HS-5 (cell line): ENCODE measurements at places on chromosomes 16 and 17.

GRCh38 chr16:28524681-28525171 lies 14.0 kb downstream of the NUPR1 start:
- DNase-seq, result no peak

DNA sequence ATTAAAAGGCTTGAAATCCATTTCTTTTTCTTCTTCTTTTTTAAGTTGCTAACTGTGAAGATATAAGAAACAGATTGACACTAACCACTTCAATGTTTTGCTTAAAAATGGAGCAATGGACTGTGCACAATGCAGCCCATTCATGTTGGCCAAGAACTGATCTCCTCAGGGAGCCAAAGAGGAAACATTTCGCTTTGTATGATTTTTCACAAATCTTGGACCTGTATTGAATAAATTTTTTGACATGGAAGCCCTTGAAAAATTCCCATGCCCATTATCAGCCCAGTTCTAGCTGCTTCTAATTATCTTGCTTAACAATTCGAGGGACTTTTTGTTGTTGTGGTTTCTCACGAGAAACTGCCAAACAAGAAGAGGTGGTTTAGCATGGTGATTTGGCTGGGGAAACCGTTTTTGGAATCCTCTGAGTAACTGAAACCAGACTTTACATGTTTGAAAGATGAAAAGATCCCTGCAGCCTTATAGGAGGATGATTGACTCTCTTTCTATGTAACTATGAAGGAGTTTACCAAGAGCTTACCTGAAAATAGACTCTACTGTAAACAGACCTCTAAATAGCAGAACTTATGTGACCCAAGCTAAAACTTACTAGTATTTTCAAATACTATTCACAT lies 1389.4 kb upstream of the GOT2 start:
- no peak for DNase-seq

DNA sequence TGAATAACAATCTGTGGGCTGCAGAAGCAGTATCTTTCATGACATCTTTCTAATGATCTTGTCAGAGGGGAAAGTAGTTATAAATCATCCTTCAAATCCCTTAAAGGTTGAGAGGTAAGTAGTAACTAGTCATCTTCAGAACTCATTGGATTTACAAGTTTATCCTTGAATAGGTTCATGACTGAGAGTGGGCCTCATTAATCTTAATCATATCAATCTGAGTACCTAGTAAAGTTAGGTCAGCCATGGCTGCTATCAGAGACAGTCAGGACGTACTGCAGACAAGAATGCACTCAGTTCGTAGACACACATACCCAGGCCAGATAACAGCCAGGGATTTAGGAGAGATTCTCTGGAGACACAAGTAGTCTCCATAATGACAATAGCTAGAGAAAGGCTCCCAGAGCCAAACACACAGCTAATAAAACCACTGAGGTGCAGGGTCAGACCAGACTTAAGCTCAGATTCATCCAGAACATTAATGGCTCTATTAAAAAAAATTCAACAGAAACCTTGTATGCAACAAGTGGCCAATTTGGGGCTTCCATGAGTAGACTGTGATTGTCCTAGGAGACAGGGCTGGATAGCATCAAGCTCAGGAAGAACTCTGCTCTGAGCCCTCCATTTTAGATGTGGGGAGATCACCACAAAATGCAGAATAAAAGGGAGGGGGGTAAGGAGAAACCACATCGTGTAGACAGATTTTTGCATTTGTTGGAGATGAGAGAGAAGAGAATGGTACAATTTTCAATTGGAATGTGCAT lies 65.8 kb downstream of the TBX4 start:
- DNase-seq, result no peak

DNA sequence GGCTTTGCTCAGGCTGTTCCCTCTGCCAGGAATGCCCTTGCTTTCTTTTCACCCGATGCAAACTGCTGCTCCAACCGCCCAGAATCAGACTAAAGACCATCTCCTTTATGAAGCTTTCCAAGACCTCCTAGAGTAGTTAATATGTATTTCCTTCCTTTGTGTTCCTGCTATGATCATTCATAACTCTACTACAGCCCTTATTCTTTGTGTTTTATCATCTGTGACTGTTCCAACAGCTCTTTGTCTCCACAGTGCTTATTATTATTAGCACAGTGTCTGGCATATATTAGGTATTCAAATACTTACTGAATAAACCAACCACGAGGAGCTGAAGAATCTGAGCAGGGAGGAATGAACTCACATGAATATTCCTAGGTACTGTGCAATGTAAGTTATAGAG lies 7.6 kb downstream of the PSME3IP1 start:
- DNase-seq, result no peak

DNA sequence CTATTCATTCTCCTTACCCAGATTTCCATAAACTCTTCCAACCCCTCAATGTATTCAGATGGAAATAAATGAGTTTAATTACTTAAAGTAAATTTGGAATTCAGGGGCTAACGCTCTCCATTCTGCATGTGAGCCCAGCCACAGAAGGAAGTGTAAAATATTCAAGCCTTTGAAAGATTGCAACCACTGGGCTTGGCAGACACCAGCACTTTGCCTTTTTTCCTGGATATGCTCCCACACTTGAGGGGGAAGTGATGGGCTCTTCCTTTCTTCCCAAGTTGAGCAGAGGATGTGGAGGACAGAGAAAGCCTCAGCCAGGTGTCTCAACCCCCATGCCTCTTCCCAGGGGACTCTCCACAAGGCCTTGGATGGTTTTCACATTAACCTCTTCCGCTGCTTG lies 825.1 kb upstream of the EEF2KMT start:
- DNase-seq, result no peak

DNA sequence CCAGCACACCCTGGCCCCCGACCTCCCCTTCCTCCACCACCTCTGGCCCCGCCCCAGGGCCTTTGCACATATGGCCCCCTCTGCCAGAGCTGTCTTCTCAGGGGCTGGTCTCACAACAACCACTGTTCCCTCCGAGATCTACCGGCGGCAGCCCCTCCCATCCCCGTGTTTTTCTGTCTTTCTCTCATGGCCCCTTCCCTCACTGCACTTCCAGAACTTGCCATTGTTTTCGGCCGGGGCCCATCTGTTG lies 30.2 kb downstream of the ZFPM1 start:
- DNase-seq, result no peak

DNA sequence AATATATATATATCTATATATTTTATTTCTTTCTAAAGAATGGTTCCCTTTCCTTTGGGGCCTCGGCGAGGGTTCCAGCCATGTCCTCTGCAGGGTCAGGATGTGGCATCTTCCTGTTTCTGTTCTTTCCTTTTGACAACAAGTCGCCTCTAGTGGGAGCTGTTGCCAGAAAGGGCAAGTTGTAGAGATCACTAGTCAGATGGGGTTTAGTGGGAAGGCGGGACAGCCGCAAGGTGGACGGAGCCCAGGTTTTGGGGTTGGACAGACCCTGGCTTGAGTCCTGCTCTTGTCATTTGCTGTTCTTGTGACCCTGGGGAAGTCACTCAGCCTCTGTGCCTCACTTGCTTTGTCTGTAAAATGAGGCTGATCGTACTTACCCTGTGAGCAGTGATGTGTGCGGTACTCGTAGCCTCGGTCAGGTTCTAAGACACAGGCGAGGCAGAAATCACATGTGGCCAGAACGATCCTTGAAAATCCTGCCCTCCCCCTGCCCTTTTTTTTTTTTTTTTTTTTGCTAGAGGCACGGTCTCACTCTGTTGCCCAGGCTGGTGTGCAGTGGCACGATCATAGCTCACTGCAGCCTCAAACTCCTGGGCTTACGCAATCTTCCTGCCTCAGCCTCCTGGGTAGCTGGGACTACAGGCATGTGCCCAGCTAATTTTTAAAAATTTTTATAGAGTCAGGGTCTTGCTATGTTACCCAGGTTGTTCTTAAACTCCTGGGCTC lies 80.1 kb downstream of the ABCC6 start:
- no peak for DNase-seq

DNA sequence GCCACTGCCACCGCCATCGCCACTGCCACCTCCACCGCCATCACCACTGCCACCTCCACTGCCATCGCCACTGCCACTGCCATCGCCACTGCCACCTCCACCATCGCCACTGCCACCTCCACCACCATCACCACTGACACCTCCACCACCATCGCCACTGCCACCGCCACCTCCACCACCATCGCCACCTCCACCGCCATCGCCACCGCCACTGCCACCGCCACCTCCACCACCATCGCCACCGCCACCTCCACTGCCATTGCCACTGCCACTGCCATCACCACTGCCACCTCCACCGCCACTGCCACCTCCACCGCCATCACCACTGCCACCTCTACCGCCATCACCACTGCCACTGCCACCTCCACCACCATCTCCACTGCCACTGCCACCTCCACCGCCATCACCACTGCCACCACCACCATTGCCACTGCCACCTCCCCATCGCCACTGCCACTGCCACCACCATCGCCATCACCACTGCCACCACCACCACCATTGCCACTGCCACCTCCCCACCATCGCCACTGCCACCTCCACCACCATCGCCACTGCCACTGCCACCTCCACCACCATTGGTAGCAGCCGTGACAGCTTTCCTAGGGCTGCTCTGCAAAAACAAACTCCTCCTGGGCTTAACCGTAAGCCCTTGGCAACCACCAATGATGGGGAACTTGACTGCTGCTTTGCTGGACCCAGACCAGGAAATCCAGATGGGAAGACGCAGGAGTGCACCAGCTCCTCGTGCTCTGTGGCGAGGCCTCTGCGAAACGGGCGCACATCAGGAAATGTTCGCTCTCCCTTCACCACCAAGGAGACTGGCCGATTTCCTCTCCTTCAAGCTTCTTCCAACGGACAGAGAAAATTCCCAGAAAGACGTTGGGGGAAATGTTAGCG lies 147.2 kb downstream of the RBFOX3 start:
- no peak for DNase-seq

DNA sequence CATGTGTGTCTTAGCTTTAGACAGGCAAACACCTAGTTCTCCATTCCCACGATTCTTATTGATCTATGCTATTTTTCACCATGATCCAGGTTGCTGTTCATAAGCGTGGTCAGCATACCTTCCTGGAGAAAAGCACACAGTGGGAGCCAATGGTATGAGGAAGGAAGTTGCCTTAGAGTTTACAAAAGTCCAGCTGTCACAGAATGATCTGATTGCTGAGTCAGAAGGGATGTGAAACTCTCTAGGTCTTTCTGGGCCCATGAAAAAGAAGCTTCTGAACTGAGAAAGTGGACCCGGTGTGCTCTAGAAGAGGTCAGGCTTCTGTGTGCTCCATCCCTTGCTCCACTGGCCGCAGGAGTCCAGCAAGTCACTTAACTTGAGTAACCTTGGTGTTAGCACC lies 71.0 kb upstream of the CCL1 start:
- no peak for DNase-seq

DNA sequence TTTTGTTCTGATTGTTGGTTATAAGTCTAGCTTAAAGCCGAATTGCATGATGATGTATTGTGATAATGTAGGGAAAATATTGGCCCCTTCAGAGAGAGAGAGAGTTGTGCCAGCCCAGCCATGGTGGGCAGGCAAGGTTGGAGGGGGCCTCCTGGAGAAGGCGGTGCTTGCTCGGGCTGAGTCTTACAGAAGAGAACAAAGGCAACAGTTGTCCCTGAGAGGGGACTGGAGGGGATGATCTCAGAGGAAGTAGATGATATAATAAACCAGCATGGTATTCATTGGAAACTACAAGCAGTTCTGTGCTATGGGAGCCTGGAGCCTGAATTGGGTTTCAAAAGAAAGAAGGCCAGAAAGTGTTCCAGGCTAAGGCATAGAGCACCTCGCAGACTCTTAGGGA lies 173.8 kb downstream of the RPTOR start:
- DNase-seq, result no peak

- DNase-seq, result no peak
These were observed 21.1 kb upstream of the NSMCE1 start for GRCh38 chr16:27289669-27290068.
